ENCODE measurements at places on chromosomes 1 and 21.

GRCh38 chr1:234583755-234584419 lies 26.1 kb downstream of the IRF2BP2 start:
- DNase-seq = no peak

GRCh38 chr1:29743264-29743663 lies 506.9 kb downstream of the PTPRU start:
- no peak for DNase-seq

DNA sequence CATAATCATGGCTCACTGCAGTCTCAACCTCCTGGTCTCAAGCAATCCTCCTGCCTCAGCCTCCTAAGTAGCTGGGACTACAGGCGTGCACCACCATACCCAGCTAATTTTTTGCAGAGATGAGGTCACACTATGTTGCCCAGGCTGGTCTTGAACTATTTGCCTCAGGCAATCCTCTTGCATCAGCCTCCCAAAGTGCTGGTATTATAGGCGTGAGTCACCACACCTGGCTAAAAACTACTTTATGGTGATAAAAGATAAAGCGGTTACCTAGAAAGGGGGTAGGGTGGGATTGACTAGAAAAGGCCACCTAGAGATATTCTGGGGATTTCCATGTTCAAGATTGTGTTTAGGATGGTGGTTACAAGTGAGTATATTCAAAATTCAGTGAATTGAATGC lies 5.0 kb downstream of the TSTD1 start:
- DNase-seq = no peak

DNA sequence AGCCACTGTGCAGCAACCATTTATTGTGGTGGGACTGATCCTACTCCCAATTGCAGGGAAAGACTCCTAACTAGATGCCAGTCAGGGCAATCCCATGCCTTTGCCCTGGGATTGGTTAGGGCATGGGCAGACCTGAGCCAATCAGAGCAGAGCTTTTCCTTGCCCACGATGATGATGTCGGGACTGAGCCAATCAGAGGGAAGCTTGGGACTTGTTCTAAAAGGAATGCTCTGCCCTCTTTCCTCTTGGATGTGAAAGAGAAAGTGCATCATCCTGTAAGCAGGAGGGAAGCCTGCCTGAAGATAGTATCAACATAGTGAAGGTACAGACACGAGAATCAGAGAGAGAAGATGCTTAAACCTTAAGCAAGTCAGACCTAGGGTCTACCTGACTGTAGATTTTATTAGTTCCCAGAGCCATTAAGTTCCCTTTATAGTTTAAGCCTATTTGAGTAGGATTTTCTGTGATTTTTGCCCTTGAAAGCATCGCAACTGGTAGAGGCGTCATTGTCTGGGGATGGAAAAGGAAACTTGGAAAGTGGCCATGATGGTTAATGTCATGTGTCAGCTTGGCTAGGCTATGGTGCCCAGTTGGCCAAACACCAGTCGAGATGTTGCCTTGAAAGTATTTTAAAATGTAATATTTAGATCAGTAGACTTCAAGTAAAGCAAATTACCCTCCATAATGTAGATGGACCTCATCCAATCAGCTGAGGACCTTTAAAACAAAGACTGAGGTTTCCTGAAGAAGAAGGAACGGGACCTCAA lies 19.9 kb downstream of the IRF2BP2 start:
- peak; percentile 56 for DNase-seq

DNA sequence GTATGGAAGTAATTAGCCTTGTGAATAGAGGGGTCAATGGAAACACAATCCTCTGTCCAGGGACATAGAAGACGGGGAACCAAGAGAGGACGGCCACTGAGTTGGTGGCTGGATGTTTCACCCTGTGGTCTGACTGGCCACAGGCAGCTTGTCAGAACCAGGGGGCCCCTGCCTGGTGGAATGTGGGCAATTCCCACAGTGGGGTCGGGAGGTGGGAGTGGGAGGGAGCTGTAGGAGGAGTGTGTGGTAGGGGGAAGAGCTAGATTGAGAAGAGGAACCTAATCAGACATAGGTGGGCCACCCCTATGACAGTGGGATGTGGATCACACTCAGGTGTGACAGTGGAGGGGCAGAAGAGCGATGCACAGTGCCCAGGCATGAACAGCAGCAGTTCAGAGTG lies 31.3 kb downstream of the TRIM62 start:
- no peak for DNase-seq

GRCh38 chr21:45546636-45547544 lies 4.7 kb upstream of the SLC19A1 start:
- DNase-seq = no peak

GRCh38 chr1:100988121-100988520 lies 37.5 kb downstream of the DPH5 start:
- DNase-seq = no peak

DNA sequence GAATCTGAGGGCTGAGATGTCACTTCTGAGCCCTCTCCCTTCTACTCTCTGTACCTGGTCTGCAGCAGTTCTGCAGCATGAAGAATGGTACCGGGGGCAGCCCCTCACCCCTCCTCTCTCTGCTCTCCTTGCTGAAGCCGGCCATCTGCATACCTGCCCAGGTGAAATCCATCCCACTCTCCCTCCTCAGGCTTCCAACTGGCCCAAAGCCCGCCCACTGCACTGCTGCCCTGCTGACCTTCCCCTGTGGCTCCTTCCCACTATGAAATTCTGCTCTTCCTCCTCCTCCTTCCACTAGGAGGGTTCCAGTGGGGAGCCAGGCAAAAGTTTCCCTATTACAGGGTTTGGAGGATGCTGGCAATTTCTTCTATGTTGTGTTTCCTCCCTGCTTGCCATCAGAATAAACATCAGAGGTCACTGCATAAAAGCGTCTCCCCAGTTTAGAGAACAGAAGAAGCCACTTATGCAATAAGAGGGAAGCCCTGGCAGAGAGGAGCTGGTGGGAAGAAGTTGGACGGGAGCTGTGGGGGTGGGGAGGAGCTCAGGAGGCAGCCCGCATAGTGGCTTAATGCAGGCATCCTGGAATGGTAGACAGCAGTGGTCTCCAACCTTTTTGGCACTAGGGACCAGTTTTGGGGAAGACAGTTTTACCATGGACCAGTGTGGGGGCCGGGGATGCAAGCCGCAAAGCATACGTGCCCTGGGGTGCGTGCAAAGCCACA lies 30.3 kb downstream of the TMCO4 start:
- no peak for DNase-seq

- DNase-seq = no peak
Measured at GRCh38 chr1:209810783-209811182, 4.8 kb upstream of the IRF6 start.

GRCh38 chr1:221182791-221183533 lies 303.7 kb downstream of the HLX start:
- no peak for DNase-seq

DNA sequence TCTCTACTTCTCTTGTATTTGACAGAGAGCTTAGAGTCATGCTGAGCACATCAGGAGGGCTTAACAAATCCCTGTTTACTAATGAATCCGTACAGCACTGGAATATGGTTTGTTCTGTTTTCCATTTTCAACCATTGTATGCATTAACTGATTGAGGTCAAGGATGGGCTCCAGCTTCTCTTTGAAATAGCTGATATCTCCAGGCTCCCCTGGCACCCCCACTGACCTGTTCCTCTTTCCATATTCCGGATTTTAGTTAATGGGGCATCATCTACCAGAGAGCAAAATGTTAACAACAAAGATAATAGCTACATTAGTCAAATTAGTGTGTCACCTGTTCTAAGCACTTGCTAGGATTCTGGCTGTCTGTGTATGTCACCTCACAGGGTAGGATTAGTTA lies 57.6 kb downstream of the NENF start:
- DNase-seq = no peak

DNA sequence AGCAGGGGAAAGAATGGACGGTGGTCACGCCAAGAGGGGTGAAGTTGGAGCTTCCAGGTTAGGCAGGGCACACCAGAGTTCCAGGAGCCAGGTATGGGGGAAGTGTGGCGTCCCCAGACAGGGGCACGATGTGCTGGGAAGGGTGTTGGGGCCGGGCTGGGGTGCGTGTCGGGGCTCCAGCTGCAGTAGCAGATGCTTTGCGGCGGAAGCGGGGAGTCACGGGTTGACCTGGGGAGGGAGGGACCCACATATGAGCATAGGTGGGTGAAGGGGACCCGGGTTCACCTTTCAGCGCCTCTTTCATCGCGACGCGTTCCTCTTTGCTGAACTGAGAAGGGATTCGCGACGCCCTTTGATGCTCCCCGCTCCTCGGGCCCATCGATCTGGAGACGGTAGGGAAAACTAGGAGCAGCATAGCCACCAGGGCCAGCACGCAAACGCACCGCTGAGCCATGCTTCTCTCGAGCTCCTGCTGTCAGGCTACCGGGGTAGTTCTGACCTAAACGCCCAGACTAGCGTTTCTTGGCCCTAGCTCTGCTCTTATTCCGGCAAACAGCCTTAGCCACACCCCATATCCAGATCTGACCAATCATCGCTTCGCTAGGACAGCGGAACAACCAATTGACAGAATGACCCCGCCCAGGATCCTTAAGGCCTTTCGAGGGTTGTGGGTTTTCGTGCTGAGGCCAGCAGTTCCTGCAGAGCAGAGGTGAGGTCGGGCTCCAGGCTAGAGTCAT lies at the start of gene PM20D1:
Gene PM20D1, minus strand, starts transcription at position 514 of the 737 bp plus-strand sequence. Its CDS starts 60 bp downstream, at position 454.
- DNase-seq = peak; percentile 37

- no peak for DNase-seq
Measured at GRCh38 chr1:216900116-216900620, 176.9 kb upstream of the ESRRG start.

GRCh38 chr1:101410048-101410878 lies 173.4 kb downstream of the S1PR1 start:
- no peak for DNase-seq
